ENCODE measurements at places on chromosomes 11 and 22.

DNA sequence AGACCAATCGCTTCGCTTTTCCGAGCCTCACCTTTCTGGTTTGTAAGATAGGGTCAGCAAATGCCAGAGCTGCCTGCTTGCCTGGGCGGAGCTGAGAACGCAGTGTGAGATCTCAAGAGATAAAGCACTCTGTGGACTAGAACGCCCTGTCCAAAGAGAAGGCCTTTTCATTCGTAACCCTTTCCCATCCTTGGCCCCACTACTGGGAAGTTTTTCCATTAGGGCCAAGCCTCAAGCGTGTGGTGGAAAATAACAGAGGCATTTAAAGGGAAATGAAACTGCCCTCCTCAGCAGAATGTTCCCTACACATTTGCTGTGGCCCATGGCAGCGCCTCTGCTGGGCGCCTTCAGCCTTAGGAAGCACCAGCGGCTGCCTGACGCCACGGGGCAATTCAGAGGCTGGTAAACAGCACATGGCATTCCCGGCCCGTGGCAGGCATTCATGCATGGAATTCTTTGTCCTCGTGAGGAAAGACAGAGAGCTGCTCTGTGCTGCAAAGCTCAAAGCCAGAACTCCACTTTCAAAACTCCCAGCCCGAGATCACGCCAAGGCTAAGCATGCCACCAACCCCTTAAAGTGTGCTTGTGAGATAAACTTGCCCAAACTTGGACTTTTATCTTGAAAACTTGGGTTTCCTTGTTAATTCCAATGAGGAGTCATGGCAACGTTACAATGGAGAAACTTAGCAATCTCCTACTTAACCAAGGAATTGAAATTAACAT lies 38.1 kb downstream of the AHNAK start:
- peak; percentile 10 for DNase-seq

DNA sequence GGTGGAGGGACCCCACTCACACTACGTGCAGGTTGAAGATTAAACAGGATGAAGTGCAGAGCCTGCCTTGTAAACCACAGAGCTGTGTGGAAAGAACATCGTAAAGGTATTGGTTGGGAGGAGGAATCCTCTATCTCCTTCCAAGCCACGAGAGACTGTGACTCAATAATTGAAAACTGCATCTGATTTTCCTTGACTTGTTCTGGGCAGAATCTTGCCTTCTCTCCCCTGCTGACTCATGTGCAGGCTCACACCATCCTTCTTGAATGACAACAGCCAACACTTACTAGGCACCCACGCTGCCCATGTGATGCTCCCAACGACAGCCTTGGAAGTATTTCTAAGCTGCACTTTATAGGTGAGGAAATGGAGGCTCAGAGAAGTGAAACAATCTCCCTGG lies 563.0 kb downstream of the MIAT start:
- no peak for DNase-seq

DNA sequence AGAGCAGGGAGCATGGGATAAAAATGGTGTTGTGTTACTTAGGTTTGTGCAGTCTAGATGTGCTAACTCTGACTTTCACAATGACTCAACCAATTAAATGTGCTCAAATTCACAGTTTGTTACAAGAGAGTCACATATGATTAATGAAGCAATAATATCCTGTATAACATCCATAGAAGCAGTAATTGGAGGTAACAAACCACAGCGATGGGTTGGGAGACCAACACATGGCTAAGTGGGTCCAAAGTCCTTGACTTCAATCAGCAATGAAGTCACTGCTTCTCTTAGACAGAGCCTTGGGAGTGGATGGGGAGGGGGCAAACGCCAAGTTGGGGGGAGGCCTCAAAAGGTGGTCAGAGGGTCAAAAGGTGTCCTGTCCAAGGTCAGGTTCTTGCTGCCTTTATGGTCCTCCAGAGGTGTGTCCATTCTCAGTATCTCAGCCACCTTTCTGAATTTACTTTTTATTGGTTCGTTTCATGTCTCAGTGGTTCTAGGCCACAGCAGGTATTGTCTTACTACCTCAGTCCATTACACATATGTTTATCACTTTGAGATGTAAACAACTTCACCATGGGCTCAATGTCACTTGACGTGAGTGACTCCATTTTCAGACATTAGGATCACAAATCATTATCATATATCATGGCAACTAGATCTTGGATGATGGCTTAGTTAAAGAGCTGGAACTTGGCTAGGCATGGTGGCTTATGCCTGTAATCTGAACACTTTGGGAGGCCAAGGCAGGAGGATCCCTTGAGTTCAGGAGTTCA lies 32.4 kb downstream of the SLN start:
- DNase-seq = no peak

DNA sequence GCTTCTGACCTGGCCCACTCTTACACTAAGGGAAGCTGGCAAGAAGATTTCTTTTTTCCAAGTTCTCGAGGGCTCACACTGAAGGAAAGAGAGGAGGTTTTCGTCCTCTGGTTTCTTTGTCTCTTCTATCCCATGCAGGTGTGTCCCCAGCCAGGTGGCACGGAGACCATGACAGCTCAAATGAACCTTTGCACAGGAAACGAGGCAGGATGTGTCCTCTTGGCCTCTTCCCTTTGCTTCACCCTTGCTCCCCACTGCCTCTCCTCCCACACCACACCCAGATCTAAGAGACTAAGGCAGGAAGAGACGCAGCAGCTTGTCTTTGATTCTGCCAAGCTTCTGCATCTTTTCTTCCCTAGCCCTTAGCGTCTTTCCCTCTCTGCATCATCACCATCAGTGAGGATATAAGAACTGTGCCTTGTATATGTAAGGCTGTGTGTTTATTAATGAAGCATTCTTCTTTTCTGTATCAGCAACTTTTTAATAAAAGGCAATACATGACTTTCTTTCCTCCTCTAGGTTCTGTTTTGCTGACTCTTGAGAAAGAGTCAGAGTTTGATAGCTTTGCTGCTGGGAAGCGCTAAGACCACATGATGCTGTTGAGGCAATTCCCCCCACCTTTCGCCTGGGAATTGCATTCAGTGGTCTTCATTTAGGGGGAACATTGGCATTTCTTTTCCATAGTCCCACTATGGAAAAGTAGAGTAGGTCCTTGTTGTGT lies 56.0 kb upstream of the PARVA start:
- DNase-seq = no peak

DNA sequence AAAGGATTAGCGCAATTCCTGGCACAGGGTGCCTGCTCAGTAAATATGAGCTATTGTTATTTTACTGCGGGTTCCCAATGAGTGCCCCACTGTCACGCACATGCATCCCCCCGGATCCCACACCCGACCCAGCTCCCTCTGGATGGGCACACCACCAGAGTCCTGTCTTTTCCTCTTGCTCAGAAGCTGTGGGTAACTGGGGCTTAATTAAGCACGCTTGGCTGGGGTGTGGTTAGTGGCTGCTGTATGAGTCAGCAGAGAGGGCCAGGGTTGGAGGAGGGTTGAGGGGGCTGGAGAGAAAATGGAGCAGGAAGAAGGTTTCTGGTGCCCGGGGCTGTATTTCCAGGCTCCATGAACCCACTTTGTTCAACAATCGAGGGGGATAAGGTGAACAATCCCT lies 30.3 kb upstream of the NECTIN1 start:
- DNase-seq = no peak

DNA sequence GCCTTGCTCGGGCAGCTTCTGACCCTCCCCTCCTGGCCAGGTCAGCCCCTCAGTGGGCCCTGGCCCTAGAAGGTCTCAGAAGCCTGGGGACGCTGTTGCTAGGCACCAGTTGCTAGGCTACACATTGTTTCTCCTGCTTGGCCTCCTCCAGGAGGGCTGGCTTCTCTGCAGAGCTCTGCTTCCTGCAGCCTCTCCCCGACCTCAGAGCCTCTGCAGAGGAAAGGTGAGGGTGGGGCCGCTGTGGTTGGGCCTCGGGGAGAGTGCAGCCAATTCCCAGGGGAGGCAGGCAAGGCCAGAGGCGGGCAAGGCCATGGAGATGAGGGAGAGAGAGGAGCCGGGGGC lies 27.6 kb upstream of the LRRC10B start:
- DNase-seq = no peak

DNA sequence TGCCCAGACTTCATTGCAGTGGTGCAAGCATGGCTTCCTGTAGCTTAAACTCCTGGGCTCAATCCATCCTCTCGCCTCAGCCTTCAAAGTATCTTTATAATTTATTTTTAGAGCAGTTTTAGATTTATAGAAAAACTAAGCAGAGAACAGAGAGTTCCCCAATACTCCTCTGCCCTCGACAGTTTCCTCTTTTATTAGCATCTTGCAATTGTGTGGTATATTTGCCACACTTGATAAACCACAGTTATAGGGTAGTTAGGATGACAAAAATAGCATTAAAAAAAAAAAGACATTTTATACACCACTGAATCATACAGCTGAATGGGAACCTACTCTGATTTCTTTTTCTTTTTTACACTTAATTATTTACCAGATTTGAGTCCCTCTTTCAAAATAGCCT lies 31.2 kb downstream of the MS4A2 start:
- no peak for DNase-seq

DNA sequence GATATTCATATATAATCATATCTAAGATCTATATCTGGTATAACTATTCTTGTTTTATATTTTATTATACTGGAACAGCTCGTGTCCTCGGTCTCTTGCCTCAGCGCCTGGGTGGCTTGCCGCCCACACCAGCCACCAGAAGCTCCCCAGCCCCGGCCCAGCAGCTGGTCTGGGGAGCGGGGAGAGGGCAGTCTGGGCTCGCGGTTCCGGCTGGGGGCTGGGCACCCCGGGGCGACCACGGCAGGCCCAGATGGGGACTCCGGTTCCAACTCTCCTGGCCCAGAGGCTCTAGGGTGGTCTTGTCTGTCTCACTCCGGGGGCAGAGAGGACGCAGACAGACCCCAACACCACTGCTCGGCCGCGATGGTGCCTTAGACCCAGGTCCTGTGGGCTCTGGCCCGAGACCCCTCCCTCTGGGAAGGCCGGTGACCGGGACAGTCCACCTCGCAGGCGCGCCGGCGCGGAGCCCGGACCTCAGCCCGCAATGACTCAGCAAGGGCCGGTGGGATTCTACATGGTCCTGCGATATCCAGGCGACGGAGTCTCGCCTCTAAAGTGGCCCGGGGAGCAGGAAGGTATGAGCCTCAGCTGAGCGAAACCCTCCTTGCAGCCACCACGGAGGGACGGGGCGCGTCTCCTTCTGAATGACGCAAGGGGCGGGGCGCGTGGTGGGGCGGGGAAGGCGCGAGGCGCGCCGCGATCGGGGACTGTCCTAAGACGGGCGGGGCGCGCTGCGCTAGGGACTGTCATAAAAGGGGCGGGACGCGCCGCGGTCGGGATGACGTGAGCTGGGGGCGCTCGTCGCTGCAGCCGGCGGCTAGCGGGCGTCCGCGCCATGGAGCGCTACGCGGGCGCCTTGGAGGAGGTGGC lies at the start of gene DGCR6:
DGCR6 (plus strand) TSS at position 781 of the 870 bp plus-strand sequence; CDS start at position 836, 55 bp downstream.
- no peak for DNase-seq

DNA sequence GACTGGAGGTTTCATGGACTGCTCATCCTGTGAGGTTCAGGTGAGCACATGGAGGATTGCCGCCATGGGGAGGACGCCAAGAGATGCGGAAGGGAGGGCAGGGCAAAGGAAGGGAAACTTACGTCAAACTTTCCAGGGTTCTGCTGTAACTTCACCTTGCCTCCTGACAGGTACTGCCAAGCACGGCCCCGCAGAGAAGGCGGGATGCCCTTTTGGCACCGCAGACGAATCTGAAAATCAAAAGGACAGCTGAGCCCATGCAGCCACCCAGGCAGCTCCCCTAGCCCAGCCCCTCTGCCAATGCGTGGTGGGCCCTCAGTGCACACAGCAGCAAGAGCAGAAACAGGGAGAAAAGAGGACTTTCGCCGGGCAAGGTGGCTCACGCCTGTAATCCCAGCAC lies 10.0 kb upstream of the CASTOR1 start:
- DNase-seq = no peak

DNA sequence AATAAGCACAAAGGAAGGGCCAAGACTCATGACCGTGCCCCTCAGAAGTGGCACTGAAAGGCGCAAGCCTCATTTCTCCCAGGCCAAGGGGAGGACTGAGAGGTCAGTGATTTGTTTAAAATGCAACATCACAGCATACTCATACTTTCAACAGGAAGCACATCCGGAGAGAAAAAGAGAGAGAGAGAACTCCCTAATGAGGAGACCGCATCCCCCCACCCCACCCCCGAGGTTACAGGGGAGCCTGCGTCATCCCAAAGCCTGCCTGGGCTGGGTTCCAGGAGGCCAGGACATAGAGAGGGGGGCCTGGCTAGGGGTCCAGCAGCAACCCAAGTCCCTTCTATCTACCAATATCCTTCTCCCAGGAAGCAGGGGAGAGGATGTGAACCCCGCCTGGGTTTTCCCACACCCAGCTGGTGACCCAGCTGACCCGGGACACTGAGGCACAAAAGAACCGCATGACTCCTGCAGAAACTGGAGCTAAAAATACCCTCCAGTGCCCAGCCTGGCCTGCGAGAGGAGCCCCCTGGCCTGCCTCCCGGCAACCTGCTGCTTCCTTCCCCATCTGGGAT lies 3.8 kb downstream of the CSNK1E start:
- DNase-seq = peak; percentile 83

DNA sequence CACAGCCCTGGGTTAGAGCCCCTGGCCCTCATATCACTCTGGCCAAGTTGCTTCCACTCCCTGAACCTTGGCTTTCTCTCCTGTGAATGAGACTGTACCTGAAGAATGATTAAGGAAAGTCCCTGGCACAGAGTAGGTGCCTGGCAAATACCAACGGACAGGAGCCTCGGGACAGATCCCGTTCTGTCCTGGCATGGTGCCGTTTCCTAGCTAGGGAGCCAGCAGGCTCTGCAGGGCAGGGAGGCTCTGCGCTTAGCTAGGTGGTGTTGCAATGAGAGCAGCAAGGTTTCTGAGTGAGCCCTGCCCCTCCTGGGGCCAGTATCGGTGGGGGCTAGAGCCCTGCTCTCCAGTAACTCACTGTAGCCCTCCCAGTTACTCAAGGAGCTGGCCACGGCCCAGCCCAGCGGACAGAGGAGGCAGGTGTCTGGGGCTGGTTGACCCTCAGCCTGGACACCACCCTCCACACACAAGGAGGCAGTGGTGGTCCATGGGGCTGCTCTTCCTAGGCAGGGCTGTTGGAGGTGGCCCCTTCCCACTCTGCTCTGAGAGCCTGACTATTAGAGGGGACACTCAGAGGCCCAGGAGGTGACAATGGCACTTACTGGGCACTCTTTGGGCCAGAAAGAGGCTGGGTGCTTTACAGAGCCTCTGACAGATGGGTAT lies 74.4 kb downstream of the NFAM1 start:
- DNase-seq = no peak
